ENCODE measurements at places on chromosomes 7 and 10.

GRCh38 chr10:74334221-74334620, 183.2 kb downstream of the ADK start:
- DNase-seq, result no peak

DNA sequence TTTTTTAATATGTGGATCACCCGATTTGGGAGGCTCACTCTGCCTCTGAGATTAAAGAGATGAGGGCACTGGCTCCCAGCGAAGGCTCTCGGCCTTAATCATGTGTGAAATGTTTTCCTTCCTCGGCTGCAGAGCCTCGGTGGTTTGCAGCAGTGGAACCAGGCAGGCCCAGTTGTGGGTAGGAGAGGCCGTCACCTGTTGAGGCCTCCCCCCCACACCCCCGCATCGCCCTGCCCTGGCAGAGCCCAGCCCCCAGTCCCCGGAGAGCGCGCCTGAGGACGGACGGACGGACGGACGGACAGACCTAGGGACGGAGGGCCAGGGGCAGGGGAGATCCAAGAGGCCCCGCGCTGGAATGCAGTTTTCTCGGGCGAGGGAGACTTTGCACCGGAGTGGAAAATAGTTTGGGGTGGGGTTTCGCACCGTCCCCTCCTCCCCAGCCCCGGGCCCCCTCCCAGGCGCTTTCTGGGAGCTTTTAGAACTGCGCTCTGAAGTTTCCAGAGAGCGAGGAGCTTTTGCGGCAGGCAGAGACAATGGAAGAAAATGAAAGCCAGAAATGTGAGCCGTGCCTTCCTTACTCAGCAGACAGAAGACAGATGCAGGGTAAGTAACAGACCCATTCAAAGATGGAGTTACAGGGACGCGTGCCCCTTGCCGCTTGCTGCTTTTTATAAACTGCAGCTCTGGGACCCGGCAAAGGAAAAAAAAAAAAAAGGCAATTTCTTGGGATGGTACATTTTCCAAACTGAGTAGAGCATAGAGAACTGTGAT, at the start of gene KIAA1217:
Gene KIAA1217, plus strand, starts transcription at position 478 of the 771 bp plus-strand sequence. Its CDS starts 56 bp downstream, at position 534.
- DNase-seq, result no peak

GRCh38 chr10:3192856-3193635, 20.5 kb upstream of the PITRM1 start:
- peak; percentile 46 for DNase-seq

- DNase-seq, result no peak
Observed at GRCh38 chr10:95767884-95768556, 12.1 kb downstream of the ENTPD1 start.

DNA sequence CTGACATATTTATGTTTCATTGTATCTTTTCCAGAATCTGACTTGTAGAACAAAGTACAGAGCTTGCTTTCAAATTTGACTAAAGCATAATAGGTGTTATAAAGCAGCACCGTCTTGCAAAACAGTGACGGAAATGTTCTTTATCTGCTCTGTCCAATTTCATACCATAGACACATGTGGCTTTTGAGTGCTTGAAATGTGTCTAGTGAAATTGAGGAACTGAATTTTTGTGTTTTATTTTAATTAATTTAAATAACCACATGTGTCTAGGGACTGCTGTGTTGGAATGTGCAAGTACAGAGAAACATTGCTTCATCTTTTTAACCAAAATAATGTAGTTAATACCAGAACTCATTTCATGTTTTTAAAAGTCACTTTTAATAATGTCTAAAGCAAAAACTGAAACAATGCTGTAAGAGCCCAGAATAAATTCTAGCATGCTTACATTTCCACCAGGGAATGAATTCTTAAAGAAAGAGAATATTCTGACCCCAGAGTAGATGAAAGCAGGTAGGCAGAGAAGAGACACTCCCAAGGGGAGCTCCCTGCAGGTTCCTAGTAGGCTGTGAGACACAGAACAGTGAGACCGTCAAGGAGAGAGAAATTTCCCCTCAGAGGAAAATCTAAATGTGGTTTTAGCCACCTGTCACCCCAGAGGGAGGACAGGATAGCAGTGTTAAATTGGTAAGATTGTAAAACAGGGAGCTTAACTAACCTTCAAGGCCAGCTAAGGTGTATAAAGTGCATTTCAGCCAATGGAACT, 175.3 kb upstream of the KMT2E start:
- DNase-seq, result no peak

DNA sequence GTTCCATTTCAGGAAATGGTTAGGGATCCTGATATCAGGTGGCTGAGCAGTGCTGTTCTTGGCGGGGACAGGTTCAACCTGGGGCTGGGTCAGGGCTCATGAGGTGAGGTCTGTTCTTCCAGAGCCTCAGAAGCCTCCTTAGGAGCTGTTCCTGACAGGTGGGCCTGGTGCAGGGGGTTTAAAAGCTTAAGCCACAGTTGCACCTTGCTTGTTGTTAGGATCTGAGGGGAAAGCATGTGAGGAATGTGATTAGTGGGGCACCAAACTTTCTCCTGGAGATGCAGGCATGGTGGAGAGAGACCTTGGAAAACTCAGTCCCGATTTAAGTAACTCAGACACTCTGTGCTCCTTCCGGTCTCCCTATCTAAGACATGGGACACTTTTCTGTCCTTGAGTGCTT, 18.7 kb upstream of the CRHR2 start:
- no peak for DNase-seq

- no peak for DNase-seq
Observed at GRCh38 chr10:22554461-22555182, 159.8 kb downstream of the PIP4K2A start.

GRCh38 chr7:144937199-144937598, 101.3 kb upstream of the TPK1 start:
- DNase-seq, result no peak

GRCh38 chr7:102944241-102944640, 31.4 kb downstream of the LRRC17 start:
- DNase-seq, result no peak

DNA sequence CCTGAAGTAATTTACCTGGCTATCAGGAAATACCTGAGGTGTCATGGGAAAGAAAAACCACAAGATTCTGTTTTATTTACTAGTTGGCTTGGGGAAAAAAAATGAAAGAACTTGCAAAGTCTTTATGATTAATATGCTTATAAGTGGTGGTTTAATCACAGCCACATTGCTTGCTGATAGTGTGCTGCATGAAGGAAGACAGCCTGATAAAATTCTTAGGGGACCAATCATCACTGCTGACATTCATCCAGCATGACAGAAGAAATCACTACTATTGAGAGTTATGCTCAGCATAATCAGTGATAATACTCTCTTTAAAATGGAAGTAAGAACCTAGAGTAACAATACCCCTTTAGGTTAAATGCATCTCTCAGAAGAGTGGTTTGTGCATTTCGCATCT, 150.2 kb upstream of the LRRN3 start:
- no peak for DNase-seq

GRCh38 chr10:6363511-6363910, 160.8 kb downstream of the PFKFB3 start:
- no peak for DNase-seq

DNA sequence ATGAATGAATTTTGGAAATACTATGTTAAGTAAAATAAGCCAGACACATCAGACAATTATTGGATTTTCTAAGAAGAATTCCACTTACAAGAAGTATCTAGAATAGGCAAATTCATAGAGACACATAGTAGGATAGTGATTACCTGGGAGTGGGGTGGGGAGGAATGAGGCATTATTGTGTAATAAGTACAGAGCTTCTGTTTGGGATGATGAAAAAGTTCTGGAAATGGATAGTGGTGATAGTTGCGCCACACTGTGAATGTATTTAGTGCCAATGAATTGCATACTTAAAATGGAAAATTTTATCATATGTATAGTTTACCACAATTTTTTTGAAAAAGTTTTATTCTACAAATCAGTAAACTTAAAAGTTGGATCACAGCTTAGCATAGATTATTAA, 297.2 kb upstream of the KAT6B start:
- no peak for DNase-seq

DNA sequence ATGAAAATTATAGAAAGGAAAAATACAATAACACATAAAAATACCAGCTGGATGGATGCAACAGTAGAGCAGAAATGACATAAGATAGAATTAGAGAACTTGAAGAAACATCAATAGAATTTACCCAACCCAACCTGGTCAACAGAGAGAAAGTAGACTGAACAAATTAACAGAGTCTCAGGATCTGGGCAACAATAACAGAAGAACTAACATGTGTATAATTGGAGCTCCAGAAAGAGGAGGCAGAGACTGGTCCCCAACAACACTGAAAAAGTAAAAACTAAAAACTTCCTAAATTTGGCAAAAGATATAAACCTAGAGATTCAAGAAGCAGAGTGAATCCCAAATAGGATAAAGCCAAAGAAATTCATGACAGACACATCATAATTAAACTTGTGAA, 458.8 kb downstream of the RPS24 start:
- no peak for DNase-seq

DNA sequence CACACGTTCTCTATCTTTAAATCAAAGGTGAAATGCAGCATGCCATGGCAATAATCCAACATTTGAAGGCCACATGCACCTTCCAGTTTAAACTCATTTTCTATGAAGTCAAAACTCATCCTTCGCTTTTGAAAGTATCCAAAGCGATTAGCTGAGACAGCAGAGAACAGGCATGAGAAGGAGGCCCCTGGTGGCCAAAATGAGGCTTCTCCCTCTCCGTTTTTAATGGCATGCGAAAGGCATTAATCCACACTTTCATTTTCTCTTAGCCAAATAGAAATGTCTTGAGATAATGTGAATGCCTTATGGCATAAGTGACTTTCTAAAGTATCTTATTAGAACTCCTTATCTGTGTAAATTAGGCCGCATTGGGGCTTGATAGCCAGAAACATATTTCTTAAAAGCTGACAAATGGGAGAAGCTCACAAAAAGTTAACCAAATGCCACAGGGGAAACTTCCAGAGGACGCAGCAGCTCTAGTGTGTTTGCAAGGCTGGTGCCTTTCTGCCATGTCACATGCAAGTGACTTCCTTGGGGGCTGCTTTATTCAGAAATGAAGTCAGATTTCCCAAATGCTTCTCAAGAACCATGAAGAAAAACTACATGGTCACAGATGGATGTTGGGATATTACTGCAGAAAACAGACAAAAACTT, 1189.6 kb downstream of the SORCS1 start:
- DNase-seq, result no peak

GRCh38 chr10:117967149-117967650, 79.5 kb downstream of the RAB11FIP2 start:
- DNase-seq, result no peak

DNA sequence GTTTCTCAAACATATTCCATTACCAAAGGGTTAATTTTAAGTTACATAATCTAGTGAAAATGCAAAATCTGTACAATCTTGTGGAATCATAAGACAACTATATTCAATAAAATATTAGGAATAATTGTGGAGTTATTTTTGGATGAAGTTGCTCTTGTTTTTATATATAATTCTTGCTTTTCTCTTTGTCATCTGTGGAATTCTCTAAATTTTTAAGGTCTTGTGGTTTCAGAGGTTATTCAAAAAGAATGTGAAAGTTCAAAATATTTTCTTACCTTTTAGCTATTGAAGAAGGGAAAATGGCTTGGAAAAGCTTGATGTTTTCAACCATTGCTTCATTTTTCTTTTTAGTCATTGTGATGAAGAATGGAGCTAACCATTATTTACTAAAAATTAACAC, 552.1 kb downstream of the TFEC start:
- no peak for DNase-seq

GRCh38 chr7:69182596-69183467, 415.4 kb upstream of the AUTS2 start:
- no peak for DNase-seq

DNA sequence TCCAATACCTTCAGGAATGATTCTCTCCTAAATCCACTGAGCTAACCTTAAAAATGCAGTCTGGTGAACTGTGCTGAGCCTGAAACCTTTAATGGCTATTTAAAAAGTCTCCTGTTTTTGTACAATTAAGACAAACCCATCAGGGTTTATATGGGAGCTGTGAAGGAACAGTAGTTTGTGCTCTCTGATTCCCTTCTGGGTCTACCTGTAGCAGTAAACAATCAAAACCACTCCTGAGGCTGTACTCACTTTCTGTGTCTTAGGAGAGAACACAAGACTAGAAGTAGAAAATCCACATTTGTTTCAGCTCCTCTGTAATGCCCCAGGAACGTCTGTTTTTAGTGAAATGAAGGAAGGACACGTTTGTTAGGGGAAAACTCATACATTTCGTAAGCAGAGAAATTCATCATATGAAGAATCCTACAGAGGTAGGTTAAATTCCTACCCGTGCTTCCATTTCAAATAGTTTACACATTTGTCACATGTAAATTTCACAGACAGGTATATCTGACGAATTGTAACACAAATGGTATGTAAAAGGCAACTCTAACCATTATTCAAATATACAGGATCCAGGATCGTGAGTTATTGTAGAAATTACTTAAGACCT, 2.6 kb downstream of the CUX1 start:
- DNase-seq, result no peak

DNA sequence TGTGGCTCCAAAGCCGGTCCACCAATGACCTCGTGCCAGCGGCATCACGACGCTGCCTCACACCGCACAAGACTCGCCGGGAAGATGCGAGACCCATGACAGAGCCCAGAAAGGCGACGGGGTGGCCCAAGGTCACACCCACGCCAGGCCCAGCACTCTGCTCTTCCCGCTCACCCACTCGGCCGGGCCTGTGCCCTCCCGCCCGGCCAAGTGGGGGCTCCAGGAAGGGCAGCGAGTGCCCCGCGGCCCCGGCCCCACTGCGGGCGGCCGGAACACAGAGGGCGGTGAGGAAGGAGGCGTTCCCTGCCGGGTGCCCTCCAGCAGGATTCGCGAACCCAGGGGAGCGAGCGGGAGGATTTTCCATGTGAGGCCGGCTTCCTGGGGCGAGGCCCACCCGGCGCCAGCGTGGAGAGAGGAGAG, 56.3 kb downstream of the PDGFA start:
- DNase-seq, result no peak

- no peak for DNase-seq
Observed at GRCh38 chr7:35012160-35012559, 25.1 kb downstream of the DPY19L1 start.

DNA sequence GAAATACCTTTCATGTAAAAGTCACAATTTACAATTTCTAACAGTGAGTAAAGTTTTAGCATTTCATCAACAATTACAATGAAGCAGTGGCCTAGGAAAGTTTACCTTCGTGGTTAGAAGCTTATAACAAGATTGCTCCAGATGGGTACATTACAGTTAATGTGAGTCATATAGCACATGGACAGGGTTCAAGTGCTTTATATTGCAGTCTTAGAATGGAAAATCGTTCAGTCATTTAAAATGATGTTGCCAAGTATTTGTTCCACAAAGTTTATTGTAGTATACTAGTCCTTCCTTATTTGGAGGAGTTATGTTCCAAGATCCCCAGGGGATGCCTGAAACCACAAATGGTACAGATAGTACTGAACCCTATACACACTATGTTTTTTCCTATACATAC, 174.6 kb upstream of the TARP start:
- DNase-seq, result no peak
